Activated T-cell treated with anti-CD3 and anti-CD28 coated beads, Interleukin-2, amount 50 U/mL, for 72 hours (primary cell): ENCODE measurements at places on chromosomes 6 and 20. TPM values are rescaled to one million over a fixed set of nuclear protein-coding genes. Genes with fewer than 3 reads are reported as not detected.

- no peaks in the 10 kb centered on the region for H3K36me3 ChIP-seq
- no peak for DNase-seq
- H3K4me1 ChIP-seq: peaks cover 7% of the 10 kb centered on the region
Measured at GRCh38 chr6:71336901-71337300, 48.3 kb downstream of the OGFRL1 start.

- no peaks in the 10 kb centered on the region for H3K4me1 ChIP-seq
- no peak overlapping the region for H3K27ac ChIP-seq
- no peaks in the 10 kb centered on the region for H3K27me3 ChIP-seq
- H3K36me3 ChIP-seq: no peaks in the 10 kb centered on the region
Measured at GRCh38 chr6:1415416-1416063, 26.2 kb downstream of the FOXF2 start.

DNA sequence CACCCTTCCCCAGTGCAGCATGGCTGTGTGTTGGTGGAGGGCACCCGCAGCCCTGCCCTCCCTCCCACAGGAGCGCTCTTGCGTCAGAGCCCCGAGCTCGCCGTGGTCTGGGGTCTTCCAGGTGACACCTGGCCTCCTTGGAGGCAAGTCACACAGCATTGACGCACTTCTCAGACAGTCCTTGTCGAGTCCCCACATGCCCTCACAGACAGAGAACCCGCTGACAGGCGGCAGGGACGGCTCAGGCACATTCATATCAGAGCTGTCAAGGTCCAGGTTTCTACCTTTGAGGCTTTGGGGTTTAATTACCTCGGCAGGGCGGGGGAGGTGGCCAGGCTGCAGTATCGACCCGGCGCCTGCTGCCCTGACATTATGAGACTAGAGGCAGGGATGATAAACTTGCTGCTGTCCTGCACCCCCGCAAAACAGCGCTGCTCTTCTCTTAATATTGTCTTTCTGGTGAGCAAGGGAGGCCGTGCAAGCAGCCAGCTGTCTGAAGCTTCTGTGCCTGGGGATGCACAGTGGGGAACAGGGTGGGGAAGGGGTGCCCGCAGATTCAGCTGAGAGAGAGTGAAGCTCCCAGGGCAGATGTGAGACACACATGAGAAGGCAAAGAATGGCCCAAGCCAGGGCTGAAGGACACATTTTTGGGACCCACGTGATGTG is 4.7 kb downstream of the NPEPL1 start:
- H3K36me3 ChIP-seq: no peaks in the 10 kb centered on the region
- H3K4me1 ChIP-seq: peaks cover 19% of the 10 kb centered on the region
- no peak overlapping the region for H3K4me3 ChIP-seq
- no peak overlapping the region for H3K27ac ChIP-seq

DNA sequence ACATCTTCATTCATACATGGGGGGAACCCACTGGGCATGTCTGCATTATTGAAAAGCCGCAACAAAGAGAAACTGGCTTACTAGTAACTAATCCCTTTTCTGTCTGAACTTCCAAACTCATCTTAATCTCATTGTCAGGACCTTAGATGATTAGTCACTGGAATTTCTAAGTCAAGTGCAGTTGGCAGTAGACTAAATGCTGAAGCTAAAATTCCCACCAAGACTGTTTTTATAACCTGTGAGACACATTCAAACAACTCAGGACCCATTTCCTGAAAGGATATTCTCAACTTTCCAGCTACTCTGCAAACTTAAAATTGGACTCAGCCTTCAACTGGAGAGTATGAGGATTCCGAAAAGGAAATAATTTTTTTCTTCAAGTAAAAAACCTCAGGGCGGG is 94.8 kb upstream of the SCAF8 start:
- peaks cover 2% of the 10 kb centered on the region for H3K36me3 ChIP-seq
- DNase-seq: no peak
- peaks cover 9% of the 10 kb centered on the region for H3K27me3 ChIP-seq
- no peaks in the 10 kb centered on the region for H3K4me1 ChIP-seq
- H3K27ac ChIP-seq: no peak overlapping the region

DNA sequence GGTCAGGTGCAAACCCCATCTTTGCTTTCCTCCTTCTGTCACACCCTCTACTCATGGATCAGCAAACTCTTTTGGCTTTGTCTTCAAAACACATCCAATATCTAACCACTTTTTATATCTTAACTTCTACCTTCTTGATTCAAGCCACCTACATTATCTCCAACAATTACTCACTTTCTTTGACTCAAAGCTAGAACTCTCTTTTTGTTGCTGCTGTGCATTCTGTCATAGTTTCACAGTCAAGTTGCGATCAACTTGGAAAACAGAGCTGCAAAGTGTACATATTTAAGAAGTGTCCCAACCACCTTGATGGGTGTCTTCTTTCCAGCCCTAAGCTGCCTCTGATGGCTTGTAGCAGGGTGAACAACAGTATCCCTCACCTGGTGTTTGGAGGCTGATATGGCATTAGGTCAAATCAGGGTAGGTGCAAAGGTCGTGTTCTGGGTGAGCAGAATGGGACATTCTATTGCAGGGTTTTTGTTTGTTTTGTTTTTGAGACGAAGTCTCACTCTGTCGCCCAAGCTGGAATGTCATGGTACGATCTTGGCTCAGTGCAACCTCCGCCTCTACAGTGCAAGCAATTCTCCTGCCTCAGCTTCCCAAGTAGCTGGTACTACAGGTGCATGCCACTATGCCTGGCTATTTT is 43.4 kb upstream of the RALGAPA2 start:
- H3K4me1 ChIP-seq: peaks cover 9% of the 10 kb centered on the region
- DNase-seq: no peak
- H3K4me3 ChIP-seq: no peak overlapping the region
- H3K36me3 ChIP-seq: no peaks in the 10 kb centered on the region
- H3K27me3 ChIP-seq: peaks cover 20% of the 10 kb centered on the region

GRCh38 chr20:6613280-6613861 is 154.1 kb upstream of the BMP2 start:
- peaks cover 3% of the 10 kb centered on the region for H3K36me3 ChIP-seq
- H3K27me3 ChIP-seq: no peaks in the 10 kb centered on the region
- no peak for DNase-seq
- H3K27ac ChIP-seq: no peak overlapping the region
- no peak overlapping the region for H3K4me3 ChIP-seq
- no peaks in the 10 kb centered on the region for H3K4me1 ChIP-seq

GRCh38 chr6:159357211-159357915 is 188.2 kb downstream of the FNDC1 start:
- H3K27me3 ChIP-seq: peaks cover 19% of the 10 kb centered on the region
- no peak overlapping the region for H3K27ac ChIP-seq
- no peak for DNase-seq

DNA sequence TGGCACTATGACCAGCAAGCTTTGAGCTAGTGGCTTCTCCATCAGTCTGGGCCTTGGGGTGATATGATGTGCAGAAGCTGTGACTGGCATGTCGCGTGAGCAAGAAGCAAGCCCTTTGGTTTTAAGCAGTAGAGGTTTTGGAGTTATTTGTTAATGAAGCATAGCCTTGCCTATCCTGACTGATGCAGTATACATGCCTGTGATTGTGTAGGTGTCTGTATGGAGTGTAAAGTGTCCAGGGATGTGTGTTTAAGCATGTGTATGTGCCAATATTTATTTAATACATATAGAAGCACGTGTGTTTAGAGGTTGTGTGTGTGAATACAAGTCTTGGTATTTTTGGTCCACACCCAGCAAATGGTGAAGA is 61.0 kb upstream of the CCDC167 start:
- H3K27me3 ChIP-seq: peaks cover 31% of the 10 kb centered on the region
- no peak overlapping the region for H3K27ac ChIP-seq
- H3K4me3 ChIP-seq: no peak overlapping the region
- no peak for DNase-seq

- H3K27ac ChIP-seq: peak overlapping the region; percentile 99
- H3K4me1 ChIP-seq: peaks cover 40% of the 10 kb centered on the region
- DNase-seq: no peak
- H3K27me3 ChIP-seq: no peaks in the 10 kb centered on the region
Measured at GRCh38 chr6:33709605-33710295, 1.8 kb downstream of the UQCC2 start.

DNA sequence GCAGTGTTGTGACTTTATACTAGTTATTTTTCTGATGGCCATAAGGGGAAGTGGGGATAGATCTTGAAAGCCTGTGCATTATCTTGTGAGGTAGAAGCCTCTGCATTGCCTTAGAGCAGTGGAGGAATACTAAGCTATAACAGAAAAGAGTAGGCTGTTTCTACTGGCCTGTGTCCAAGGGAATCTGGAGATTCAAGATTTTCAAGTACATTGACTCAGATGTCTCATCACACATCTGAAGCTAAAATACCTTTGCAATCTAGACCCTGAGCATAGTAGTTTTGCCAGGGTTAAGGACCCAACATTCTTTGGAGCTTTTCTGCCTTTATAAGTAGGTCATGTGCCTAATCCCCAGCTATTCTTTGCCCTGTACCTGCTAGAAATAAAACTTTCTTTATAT is 272.3 kb downstream of the TENT5A start:
- no peak overlapping the region for H3K27ac ChIP-seq
- H3K36me3 ChIP-seq: no peaks in the 10 kb centered on the region
- H3K27me3 ChIP-seq: no peaks in the 10 kb centered on the region
- no peaks in the 10 kb centered on the region for H3K4me1 ChIP-seq

DNA sequence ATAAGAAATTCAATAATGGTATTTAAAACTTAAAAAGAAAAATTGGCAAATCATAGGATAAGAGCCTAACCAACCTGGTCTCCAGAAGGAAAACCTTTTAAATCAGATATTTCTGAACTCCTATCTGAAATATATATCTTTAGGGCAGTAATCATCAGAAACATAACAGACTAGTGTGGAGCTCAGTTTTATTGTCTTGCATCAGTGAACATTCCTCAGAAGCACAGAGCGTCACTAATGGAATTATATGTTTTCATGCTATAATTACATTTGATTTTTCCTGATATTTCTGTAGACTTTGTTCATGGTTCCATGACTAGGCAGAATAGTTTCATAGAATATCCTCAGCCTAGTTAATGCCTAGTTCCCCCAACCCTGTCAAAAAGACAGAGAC is 262.2 kb downstream of the EYA4 start:
- no peak overlapping the region for H3K27ac ChIP-seq
- no peaks in the 10 kb centered on the region for H3K27me3 ChIP-seq
- no peak overlapping the region for H3K4me3 ChIP-seq
- no peak for DNase-seq
- no peaks in the 10 kb centered on the region for H3K4me1 ChIP-seq

DNA sequence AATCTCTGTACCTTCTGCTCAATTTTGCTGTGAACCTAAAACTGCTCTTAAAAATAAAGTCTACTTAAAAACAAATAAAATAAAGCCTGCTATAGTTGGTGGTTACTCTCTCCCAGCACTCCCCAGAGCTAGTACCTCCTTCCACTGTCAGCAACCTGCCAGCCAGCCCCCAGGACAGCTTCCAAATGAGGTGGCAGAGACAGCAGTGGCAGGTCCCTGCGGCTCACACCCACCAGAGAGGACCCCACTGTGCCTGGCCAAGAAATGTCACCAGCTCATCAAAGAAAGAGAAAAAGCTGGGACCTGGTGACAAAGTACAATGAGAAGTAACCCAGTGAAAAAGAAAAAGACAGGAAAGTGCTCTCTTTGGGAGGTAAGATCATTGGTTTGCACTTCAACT is 15.2 kb downstream of the APMAP start:
- H3K4me1 ChIP-seq: peaks cover 19% of the 10 kb centered on the region
- DNase-seq: no peak
- H3K4me3 ChIP-seq: no peak overlapping the region
- H3K27me3 ChIP-seq: no peaks in the 10 kb centered on the region

DNA sequence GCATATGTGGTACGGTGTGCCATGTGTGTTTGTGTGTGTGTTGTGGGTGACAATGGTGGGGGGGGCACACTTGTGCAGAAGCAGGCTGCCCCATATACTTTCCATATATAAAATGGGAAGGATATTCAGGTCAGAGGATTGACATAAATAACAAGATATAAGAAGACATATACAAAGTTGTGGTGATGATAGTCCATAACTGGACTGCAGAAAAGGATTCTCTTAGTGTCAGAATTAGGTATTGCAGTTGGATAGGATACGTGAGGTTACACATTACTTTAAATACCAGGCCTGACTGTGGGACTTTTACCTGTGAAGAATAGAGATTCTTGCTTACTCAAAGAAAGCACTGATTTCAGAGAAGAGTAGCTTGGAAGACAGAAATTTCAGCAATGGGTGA is 1260.3 kb downstream of the EPHA7 start:
- no peak overlapping the region for H3K4me3 ChIP-seq
- no peak for DNase-seq
- H3K27me3 ChIP-seq: no peaks in the 10 kb centered on the region
- H3K27ac ChIP-seq: no peak overlapping the region

The RGL2 gene
- total RNA-seq: 34.3 TPM

The PROCR gene
- 1.7 TPM for total RNA-seq

The HLA-DPA1 gene
- 25.8 TPM for total RNA-seq

The SIGLEC1 gene
- total RNA-seq: 0.02 TPM
